Esophagus mucosa (tissue), 1 donor: ENCODE measurements at places on chromosomes 1 and 21. TPM values are rescaled to one million over a fixed set of nuclear protein-coding genes. Genes with fewer than 3 reads are reported as not detected.

DNA sequence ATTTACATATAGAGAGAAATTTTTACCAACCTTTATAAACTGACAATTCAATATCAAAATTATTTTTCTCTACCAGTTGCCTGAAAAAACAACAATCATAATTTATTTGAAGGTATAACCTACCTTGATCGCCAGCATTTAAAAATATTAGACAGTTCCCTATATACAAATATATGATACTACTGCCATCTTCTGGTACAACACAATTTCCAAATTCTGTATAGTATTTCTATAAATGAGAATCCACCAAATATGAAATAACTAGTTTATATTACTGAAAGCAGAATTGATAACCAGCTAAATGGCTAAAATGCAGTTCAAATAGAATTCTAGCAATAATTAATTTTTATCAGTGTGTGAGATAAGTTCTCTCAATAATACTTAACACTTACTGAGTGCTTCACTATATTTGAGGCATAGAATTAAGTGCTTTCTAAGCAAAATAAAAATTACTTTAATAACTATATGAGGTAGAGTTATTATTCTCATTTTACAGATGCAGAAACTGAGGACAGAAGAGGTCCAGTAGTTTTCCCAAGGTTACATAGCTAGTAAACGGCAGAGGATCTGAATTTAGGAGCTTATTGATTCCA is 75.6 kb downstream of the PIGK start:
- no peak for ATAC-seq

Gene FAM131C
- total RNA-seq, result 0.80 TPM

GRCh38 chr1:105416261-105416660 is 1640.2 kb upstream of the PRMT6 start:
- ATAC-seq, result no peak

DNA sequence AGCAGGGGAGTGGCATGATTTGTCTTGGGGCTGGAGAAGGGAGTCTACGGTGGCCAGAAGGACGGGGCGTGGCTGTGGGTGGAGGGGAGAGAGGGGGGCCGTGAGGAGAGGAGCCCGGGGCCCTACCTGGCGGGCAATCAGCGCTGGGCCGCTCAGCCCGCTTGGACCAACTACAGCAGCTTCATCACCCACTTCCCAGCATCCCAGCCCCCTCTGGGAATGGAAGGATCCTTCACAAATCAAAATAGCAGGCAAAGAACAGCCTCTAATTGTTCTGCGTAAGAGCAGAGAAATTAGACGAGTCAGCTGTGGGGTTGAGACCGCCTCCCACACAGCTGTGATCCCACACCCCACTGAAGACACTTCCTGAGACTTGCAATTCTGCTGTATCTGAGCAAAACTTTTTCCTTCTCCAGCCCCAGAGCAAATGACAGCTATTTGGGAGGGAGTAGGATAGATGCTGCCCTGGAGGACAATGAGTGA is 43.5 kb downstream of the OPRD1 start:
- ATAC-seq, result no peak

Gene HIVEP3
- 7.0 TPM for total RNA-seq

- ATAC-seq, result no peak
Observed at GRCh38 chr1:66326867-66327266, 207.1 kb upstream of the SGIP1 start.

DNA sequence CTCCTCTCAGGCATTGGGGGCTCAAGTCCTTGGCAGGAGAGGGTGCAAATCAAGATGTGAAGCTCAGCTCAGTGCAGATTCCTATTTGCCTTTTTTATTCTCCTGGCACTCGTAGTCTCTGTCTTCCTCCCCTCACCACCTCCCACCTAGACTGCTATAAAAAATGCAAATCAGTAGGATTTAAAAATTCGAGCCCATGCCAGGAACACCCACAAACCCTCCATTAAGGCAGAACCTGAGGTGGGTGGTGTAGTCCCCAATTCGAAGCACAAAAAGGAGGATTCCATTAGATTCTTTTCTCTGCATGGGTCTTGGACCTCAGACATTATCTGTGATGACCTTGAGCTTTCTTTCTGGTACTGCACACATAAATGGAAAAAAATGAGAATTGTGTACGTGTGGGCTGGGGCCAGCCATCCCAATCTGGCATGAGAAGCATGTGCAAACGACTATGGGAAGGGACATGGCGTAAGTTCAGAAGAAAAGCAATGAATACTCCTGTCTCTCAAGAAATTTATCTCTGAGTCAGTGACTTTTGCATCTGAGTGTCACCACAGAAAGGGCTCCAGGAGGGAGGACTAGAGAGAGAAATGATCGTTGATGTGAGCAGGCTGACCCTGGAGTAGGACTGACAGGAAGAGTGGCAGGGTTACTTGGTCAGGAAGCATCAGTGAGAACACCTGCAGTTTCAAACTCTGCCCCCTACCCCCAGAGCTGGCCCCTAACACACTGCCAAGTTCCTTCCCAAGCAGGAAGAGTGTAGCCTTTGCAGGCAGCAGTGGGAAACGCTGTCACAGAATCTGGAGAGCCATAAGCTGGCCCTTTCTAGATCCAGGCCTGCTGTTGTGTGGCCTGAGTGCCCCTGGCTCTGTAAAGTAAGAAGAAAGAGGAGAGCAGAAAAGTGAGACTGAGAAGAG is 1.7 kb downstream of the INKA2 start:
- ATAC-seq, result no peak

- ATAC-seq, result no peak
Observed at GRCh38 chr1:230028602-230029223, 38.3 kb upstream of the GALNT2 start.

Gene SRGAP2B
- 25.9 TPM for total RNA-seq

DNA sequence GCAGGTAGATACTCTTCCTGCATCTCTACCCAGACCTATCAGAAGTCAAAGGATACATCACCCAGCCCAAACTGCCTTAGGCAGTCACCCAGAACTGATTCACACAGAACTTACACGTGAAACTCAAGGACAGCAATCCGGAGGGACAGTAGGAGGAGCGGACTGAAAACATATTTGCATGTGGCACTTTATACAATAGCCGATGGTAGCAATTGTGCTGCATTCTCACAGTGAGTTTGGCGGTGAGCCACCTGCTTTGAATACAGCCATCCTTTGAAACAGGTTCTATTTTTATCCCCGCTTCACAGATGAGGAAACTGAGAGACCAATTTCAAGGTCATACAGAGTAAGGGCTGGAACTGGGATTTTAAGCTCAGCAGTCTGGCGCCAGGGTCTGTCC is 69.5 kb downstream of the EDEM3 start:
- ATAC-seq, result no peak

DNA sequence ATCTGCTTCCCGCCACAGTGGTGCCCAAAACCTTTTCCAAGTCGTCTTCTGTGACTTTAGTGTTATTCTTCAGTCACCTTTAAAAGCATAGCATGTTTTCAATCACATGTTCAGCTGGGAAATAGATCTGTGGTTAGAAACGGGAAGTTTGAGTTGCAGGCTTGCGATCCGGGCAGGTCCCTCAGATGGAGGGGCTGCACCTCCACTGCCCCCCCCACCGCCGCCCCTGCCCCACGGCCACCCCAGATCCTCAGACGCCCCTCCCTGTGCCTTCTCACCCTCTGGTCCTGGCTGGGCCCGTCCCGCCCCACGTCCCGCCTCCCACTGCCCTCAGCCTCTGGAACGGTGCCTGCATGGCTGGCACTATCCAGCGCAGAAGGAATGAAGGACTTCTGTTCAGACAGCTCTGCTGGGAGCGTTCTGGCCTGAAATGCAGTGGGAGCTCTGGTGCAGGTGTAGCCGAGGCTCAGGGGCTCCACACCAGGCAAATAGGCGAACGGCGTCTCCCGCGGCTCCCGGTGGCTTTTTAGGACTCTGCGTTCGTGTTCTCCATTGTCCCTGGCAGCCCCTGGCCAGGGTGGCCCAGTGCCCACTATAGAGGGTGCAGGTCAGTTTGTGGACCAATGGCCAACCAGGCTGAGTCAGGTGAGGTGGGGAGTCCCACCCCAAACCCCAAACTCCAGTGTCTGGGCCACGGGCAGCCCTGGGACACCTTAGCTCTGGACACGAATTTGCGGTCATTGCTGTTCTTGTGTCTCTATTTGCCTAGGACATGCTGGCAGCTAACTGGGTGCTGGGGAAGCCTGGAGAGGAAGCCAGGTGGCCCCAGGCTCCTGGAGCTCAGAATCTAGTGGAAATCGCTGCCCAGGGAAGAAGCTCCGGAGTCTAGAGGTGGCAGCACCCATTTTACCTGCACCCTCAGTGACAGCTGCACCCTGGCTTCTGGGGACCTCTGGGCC is 67.1 kb downstream of the FAAP20 start:
- no peak for ATAC-seq

- no peak for ATAC-seq
Observed at GRCh38 chr1:245571815-245572294, 417.1 kb downstream of the KIF26B start.
